NCI-H1694 treated with DMSO at 0.1 percent for 48 hours (cell line): ENCODE measurements at places on chromosomes 2 and 18.

GRCh38 chr18:43159086-43159770, 43.7 kb upstream of the RIT2 start:
- no peak for DNase-seq

- DNase-seq: no peak
Observed at GRCh38 chr18:56085551-56085950, 497.6 kb upstream of the TCF4 start.

DNA sequence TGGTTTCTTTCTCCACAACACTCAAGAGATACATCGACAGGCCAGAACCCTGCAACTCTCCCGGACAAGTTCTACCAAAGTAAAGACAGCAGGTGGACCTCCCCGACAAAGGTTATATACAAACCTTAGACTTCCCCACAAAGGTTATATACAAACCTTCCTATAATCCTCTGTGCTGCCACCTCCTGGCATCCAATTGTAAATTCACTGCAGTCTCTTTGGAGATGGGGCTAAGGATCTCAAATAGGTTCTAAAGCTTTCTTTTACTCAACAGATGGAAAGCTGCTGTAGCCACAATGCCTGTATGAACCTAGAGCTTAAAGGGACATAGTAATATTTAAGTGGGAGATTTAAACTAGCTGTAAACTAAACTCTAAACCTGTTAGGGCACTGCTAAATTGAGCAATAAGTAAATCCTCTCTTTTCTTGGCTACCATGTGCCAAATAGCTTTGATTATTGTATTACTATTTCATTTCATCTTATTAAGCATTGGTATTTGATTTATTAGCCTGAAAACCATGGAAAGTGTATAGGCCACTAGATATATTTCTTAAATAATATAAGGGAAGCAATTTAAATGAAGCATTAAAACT, 9.8 kb upstream of the MREG start:
- DNase-seq: peak; percentile 61

- no peak for DNase-seq
Observed at GRCh38 chr2:169868951-169869350, 41.7 kb downstream of the UBR3 start.

GRCh38 chr2:164620873-164621763, at the start of gene GRB14:
GRB14 (minus strand) TSS chr2:164621482; CDS start chr2:164621309, 173 bp downstream.
- DNase-seq: peak; percentile 9

GRCh38 chr18:53426666-53427184, 797.7 kb downstream of the MBD2 start:
- peak; percentile 60 for DNase-seq

- no peak for DNase-seq
Observed at GRCh38 chr2:172588931-172589330, 33.0 kb downstream of the PDK1 start.

- DNase-seq: no peak
Observed at GRCh38 chr18:3135536-3135935, 84.2 kb downstream of the MYOM1 start.

- no peak for DNase-seq
Observed at GRCh38 chr2:25528173-25528572, 145.2 kb downstream of the DTNB start.

DNA sequence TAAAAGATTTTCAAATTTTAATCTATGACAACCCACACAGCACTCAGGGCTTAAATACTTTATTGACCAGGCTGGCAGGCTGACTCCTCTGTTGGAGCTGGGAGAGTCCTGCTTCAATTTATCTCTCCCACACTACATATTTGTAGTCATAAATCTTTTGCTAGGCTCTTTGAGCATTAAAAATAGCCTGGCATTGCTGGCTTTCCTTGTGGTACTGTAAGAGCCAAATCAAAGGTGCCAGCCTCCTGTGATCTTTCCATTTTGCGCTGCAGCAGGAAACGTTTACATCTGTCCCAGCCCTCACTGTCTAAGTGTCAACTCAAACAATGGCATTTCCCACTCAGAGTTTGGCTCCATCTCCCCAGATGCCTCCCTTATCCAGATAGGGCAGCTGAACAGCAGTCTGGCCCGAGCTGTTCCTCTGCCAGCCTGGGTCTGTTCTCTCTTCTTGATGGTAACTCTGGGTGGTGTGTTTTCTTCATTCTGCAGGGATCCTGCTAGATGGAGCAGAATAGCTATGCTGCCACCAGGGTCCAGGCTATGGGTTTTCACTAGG, 62.1 kb downstream of the LRRTM1 start:
- DNase-seq: no peak

- DNase-seq: peak; percentile 56
Observed at GRCh38 chr2:98805412-98806171, 74.7 kb upstream of the MGAT4A start.

DNA sequence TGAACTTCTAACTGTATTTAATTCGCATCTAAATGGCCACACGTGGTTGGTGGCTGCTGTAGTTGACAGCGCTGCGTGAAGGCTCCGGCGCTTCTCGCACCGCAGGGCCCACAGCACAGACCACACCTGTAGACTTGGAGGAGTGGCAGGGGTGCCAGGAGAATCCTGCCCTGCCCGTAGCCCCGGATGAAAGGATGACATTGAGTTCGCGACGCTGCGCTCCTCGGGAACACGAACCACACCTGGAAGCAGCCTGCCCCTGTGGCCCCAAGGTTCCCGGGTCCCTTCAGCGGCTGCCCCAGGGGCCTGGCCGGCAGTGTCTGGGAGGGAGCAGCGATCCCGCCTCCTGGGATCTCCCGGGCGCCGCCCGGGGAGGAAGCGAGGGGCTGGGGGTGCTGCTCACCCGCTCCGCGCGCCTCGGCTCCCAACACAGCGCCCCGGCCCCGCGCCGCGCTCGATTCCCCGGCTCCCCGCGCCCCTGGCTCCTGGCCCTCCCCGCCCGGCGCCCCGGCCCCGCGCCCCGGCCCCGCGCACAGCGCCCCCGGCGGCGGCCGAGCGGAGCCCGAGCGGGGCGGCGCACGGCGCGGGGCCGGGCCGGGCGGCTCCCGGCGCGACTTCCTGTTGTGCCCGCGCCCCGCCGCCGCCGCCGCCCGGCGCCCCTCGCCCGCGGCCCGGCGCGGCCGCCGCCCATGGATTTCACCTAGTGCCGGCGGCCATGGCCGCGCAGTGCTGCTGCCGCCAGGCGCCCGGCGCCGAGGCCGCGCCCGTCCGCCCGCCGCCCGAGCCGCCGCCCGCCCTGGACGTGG, at the start of gene RNPEPL1:
Gene RNPEPL1 (plus strand): TSS at position 613 of the 806 bp plus-strand sequence. CDS start 103 bp downstream, at position 716.
- no peak for DNase-seq

DNA sequence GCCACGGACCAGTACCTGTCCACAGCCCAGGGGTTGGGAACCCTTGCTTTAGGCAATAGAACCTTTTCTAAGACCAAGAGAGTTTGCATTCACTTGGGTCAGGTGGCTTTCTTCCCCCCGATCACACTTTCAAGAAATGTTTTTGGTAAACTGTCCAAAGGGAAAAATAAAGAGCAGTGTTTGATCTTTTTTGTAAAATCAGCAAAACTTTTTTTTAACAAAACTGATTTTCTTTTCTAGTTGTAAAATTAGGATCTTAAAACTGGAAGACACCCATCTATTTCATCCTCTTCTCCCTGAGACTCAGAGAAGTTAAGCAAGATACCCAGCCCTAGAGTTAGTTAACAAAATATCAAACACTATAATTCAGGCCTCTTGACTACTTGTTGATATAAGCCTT, 6.1 kb upstream of the SESTD1 start:
- DNase-seq: no peak

DNA sequence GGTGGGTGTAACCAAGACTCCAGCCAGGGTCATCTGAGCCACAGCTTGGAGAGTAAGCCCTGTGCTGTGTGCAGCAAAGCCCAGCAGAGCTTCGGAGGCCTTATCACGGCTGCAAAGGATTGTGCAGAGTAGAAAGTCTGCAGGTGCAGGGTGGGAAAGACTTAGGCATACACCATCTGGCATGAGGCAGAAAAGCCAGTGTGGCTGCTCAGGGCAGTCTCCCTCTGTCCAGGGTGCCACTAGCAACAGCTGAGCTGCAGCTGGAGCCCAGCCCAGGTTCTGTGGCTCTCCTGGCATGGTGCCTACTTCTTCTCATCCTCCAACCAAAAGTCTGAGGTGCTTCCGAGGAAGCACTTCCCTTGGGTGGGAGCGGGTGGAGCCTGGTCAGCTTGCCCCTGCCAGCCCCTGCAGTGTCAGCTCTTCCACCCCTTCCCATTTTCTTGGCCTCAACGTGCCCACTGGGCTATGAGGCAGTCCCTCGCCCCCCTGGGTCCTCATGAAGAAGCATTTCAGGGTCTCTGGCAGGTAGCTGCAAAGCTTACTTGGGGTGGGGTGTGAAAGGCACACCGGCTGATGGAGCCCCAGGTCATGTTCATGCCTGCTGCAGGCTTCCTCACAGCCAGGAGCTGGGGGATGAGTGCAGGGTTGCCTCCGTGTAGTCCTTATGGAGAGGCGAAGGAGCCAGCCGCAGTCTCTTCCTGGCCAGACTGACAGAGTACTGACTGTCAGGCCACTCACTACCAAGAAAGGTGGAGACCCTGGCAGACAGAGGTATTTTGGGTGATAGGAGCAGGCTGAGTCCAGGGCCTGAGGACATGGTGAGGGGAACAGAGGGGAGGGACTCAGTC, 4.8 kb downstream of the AMER3 start:
- peak; percentile 17 for DNase-seq

- no peak for DNase-seq
Observed at GRCh38 chr2:38610851-38611801, 8.4 kb upstream of the HNRNPLL start.

GRCh38 chr18:23540867-23541266, 37.6 kb downstream of the RMC1 start:
- no peak for DNase-seq

DNA sequence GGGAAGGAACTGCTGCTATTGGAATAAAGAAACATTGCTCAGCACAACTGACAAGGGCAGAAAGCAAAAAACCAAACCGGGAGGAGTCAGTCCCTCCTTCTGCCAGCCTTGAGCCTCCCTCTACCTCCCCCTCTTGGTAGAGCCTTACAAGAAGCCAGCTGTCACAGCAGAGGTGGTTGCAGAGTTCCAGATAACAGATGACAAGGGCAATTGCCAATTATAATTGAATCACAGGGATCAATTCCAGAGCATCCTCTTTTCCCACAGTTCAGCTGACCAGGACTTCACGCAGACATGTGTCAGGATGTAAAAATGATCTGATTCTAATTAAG, 548.2 kb upstream of the LRRTM1 start:
- no peak for DNase-seq

- DNase-seq: no peak
Observed at GRCh38 chr2:43129676-43130547, 96.5 kb downstream of the ZFP36L2 start.

GRCh38 chr2:206740800-206741199, 22.6 kb upstream of the DYTN start:
- no peak for DNase-seq

DNA sequence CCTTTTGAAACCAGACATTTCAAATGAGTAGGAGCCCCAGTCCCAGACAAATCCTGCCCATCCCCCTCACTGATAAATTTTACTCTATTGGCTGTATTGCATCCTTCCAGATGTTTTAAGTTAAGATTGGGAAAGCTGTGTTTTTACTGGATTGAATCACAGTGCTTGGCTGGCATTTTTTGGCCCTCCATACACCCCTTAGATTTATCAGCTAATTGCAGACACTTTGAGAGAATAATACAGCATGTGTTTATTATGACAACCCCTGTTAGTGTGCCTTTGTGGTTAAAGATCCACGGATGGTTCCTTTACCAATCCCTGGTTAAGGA, 74.9 kb downstream of the ANTXR1 start:
- DNase-seq: no peak

DNA sequence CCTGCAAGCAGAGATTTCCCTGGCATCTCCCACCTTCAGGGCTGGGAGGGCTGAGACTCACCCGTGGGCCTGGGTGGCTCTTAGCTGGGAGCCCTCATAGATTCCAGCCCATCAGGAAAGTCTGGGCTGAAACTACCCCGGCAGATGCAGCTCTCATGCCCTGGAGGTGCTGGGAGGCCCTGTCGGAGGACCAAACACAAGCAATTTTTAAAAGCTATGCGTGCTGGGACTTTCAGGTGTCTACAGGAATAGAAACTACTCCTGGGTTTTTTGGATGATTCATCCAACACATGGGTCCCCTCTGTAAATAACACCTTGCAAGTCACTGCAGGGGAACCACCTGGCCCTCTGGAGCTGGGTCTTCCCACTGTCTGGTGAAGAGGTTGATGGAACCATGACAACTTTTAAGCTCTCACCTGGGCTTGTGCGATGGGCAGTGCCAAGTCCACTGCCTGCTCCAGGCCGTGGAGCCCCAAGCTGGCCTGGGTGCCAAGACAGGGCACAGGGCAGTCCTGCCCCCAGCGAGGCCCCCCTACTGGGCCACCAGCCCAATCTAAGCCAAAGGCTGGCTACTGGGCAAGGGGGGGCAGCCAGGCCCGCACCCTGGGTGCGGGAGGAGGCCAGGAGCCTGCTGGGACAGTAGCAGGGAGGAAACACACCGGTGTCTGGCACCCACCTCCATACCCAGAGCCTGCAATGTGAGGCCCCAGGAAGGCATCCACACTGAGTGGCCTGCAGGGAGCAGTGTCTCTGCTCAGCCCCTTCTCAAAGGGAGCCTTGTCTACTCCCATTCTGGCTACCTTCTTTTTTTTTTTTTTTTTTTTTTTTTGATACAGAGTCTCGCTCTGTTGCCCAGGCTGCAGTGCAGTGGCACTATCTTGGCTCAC, 1.1 kb upstream of the GPR55 start:
- no peak for DNase-seq

- no peak for DNase-seq
Observed at GRCh38 chr2:30422444-30423040, 24.5 kb upstream of the LCLAT1 start.

DNA sequence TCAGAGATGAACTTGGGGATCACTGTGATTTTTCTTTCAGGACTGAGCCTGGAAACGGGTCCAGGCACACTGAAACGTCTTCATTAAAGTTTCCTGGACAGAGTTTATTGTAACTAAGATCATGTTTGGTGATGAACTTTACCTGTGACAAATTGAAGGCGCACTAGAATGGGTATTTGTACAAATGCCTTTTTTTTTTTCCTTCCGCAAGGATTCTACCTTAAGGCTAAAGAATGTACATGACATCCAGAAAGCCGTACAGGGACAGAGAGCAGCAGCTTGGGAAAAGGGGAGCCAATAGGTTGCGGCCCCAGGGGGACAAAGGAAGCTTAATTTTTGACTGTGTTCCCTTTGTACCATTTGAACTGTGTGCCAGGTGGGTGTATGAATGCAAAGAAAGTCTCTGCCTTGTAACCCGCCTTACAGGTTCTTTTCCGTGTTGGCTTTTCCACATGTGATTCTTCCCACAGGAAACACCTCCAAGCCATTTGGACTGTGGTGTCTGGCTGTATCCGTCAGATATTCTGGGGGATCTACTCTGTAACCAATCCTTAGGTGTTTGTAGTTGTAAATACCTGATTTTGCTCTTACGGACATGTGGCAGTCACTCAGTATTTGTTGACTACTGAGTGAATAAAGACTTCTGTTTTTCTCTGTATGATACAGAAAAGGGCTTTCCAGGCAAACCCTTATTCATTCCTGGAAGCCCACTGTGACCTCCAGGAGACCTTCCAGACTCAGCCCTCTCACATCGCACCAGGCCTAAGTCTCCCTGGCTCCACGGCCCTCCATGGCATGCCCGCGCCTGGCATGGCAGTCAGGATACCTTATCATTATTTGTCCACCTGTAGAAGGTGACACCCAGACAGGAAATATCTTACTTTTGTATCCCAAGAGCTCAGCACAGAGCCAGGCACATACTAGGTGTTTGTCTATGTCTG, 1.1 kb downstream of the LRRFIP1 start:
- no peak for DNase-seq

GRCh38 chr18:25675123-25675850, 323.3 kb upstream of the ZNF521 start:
- no peak for DNase-seq
